NCI-H2227 treated with DMSO at 0.1 percent for 48 hours (cell line): ENCODE measurements at places on chromosomes 13 and 19.
A peak's percentile ranks its signal among the peaks of the same experiment; 100 is the strongest.

- DNase-seq: no peak
Measured at GRCh38 chr19:44765033-44765948, 12.4 kb upstream of the CBLC start.

- no peak for DNase-seq
Measured at GRCh38 chr13:33264620-33264978, 21.0 kb downstream of the STARD13 start.

GRCh38 chr19:12666265-12667048 is at the start of the genes MAN2B1 and WDR83:
TSS of gene MAN2B1 (minus strand) at chr19:12666742. CDS start at chr19:12666701, 41 bp downstream.
TSS of gene WDR83 (plus strand) at chr19:12666807. CDS start at chr19:12669791, 2,984 bp downstream.
- DNase-seq: peak; percentile 30

- DNase-seq: no peak
Measured at GRCh38 chr19:19115954-19116353, 22.3 kb downstream of the TMEM161A start.

DNA sequence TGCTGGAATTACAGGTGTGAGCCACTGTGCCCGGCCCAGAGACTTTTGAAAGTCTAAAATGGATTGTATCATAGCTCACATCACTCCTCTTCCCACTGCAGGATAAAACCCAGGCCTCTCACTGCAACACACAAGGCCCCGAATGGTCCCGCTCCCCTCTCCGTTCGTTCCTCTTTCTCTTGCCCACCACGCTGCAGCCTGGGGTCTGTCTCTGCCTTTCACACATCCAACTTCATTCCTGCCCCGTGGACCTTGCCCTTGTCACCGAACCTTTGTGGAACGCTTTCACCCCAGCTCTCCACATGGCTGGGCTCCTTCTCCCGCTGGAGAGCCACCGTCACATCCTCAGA is 42.6 kb downstream of the NFIC start:
- no peak for DNase-seq

GRCh38 chr13:26710166-26710565 is 50.4 kb downstream of the GPR12 start:
- no peak for DNase-seq

DNA sequence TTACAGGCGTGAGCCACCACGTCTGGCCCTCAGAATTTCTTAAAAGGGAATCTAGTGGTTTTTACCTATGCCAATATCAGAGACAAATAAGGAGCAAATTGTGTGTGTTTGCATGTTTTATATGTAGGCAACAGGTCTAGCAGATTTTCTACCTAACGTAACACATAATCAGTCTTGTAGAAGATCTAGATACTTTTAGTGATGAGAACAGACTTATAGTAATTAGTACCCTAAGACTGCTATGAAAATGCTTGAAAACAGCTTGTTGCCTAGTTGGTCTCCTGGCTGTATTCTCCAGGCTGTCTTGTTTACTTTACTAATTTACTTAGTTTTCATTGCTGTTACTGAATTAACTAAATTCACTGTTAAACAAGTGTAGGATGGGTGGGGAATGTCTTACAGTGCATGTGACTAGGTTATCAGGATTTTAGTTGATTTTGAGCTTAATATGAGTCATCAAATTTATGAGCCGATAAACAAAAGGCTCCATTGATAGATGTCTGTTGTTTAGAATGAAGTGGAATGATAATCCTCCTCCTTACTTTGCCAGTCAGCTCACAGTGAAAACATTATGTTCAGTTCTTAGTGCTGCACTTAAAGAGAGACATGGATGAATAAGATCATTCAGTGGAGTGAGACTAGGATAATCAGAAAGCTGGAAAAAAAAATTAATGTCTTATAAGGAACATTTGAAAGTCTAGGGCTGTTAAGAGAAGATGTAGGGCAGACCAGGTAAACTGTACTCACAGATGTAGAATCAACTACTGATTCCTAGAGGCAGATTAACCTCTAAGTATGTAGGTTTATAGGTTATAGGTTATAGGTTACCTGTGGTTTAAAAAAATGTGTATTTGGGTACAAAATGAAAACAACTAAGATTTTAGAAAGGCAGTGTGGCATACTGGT is 22.4 kb downstream of the GTF2F2 start:
- peak; percentile 4 for DNase-seq

GRCh38 chr19:4588291-4588761 is 28.8 kb upstream of the SEMA6B start:
- no peak for DNase-seq

DNA sequence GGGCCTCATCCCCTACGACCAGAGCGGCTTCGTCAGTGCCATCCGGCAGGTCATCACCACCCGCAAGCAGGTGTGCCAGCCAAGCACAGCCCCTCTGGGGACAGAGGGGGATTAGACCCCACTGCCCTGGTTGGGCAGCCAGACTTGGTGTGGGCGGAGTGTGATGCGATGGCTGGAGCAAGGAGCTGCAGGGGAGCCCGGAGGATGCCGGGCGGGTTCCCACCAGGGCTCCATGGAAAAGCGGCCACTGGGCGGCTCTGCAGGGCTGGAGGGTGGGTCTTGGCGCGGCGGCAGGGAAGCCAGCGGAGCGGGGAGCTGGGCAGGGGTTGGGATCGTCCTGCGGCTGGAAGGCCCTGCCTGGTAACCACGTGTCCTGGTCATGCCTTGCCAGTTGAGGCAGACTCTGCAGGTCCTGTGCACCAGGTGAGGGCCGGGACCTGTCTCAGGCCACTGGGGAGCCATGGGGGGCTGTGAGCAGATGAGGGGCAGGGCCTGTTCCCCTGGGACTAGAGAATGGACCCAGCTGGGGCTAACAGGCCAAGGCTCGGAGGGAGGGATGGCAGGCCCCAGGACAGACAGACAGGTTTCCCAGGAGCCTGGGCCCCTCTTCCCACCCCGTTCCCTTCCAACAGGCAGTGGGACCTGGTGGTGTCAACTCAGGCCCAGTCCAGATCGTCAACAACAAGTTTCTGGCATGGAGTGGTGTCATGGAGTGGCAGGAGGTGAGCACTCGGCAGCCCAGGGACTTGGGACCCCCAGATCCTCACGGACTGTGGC is 6.3 kb downstream of the PTOV1 start:
- DNase-seq: no peak

DNA sequence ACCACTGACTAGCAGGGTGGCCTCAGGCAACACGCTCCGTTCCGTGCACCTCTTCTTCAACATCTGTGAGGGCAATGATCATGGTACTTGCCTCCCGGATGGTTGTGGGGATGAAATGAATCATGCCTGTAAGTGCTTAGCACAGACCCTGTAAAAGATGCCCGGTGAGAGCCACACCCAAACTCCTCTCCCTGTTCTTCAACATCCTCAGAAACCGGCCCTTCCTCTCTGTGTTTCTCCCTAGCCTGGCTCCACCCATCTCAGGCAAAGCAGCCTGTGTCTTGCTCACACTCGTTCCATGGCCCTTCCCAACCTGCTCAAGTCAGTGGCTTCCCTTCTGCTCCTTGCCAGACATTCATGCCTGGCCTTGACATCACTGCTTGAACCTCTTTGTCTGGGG is 5.8 kb upstream of the DMKN start:
- no peak for DNase-seq
